ENCODE measurements at places on chromosomes 7 and 10. TPM values are rescaled to one million over a fixed set of nuclear protein-coding genes. Genes with fewer than 3 reads are reported as not detected.

IFIT1 gene
- 0.39 TPM for total RNA-seq

TMEM225B gene
- total RNA-seq: 0.55 TPM

DNA sequence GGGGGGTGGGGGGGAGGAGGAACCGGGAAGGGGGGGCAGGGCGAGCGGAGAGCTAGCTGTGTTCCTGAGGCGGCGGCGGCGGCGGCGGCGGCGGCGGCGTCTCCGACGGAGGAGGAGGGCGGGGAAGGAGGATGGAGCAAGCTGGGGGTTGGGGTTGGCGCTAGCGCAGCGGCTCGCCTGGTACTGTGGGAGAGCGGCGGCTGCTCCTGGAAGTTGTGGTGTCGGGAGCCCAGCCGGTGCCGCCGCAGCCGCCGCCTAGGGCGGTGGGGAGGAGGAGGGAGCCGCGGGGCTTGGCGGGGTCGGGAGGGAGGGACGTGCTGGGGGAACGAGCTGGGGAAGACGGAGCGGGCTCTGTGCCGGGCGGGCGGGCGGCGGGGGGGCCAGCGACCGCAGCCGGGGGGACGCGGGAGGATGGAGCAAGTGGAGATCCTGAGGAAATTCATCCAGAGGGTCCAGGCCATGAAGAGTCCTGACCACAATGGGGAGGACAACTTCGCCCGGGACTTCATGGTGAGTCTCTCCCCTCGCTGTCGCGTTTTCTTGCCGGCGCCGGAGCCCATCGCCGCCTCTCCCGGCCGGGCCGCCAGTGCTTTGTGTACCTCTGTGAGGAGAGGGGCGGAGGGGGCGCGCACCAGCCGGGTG, at the start of gene PTPN12:
Gene PTPN12 (plus strand): TSS at position 160 of the 642 bp plus-strand sequence. CDS start 252 bp downstream, at position 412.
- peak; percentile 83 for DNase-seq

DNA sequence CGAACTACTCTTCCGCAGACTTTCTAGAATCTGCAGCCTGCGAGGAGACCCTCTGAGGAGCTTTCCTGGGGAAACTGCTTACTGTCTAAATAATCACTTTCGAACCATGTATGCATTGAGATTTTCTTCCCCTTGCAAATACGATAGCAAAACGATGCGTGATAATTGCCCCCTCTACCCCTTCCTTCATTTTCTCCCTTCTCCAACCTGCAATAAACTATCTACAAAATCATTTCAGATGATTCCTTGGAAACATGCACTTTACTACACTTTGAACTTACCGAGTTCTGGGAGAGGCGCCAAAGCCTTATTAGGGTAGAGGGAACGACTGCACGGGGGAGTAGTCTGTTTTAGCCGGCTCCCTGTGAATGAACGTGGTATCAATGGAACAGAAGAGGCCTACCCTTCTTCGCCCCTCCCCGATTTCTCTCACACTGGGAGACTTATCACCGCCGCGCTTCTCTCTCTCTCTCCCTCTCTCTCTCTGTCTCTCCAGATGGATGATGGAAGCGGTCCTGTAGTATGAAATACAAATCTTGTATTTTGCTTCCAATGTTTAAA, at the start of gene FGFBP3:
Gene FGFBP3 (minus strand): TSS at position 370 of the 561 bp plus-strand sequence. CDS start 517 bp downstream, outside the sequence.
- no peak for DNase-seq

GRCh38 chr7:67608806-67609205, 612.2 kb downstream of the TYW1 start:
- DNase-seq: no peak

GRCh38 chr7:51077316-51077986, 239.2 kb downstream of the COBL start:
- no peak for DNase-seq

GRCh38 chr7:108535744-108536143, 9.8 kb upstream of the PNPLA8 start:
- DNase-seq: no peak

DNA sequence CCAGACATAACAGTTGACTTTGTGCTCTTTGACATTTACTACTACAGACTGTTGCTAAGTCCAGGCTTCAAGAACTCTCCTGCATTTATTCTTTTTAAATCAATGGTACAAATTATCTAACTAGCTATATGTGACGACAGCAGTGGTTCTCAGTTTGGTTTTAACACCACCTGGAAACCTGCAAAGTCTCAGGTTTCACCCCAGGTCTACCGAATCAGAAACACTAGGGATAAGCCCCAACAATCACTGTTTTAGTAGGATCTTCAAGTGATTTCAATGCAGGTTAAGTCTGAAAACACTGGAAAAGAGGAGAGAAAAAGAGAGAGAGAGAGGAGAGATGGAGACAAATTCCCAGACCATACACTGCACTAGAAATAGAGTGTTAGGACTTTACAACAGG, 519.0 kb downstream of the PCDH15 start:
- DNase-seq: no peak

SPDYE17 gene
- not detected for total RNA-seq

SAMD9L gene
- 9.5 TPM for total RNA-seq

SLC13A1 gene
- not detected for total RNA-seq

GRCh38 chr7:114740095-114740494, 181.8 kb upstream of the MDFIC start:
- DNase-seq: no peak

- DNase-seq: no peak
Measured at GRCh38 chr7:135774284-135774683, 25.7 kb upstream of the FAM180A start.

CPA4 gene
- not detected for total RNA-seq

GRCh38 chr10:75377869-75378268, 23.7 kb downstream of the ZNF503 start:
- no peak for DNase-seq

GRCh38 chr7:3083350-3083749, 39.7 kb upstream of the CARD11 start:
- DNase-seq: no peak

OIT3 gene
- not detected for total RNA-seq

DNA sequence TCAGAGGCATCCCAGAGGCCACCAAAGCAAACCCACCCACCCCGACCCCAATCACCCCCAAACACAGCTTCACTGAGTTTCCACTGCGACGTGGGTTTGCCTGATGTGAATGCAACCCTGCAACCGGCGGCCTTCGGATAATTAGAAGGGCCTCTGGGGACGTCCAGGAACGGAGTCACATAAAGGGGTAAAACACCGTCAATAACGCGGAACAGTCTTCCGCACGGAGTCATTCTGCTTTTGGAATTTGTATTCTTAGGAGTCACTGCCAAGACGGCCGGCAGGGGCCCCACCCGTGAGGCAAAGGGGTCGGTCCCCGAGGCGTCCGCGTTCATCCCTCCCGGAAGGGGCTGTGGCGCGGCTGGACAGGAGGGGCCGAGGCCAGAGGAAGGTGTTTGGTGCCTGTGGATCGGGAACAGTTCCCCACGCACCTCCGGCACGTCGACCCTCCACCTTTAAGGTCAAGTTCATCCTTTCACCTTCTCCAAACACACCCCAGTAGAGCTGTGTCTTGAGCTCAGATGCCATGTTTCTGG, 36.7 kb upstream of the PDGFA start:
- no peak for DNase-seq

DNA sequence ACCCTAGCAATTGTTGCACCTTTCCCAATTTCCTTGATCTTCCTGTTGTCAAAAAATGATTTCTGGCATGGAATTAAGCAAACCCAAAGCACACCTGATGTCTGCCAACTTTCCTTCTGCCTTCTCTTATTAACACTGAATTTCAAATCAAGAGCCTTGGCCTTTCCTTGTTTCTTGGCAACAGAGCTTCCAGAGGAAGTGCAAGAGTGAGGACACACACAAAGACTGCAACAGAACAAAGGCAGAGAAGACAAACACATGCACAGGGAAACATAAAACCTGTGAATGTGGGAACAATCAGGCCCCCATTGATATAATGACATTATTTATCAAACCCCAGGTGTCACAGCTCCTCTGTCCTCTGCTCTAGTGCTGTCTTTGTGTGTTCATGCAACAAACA, 73.0 kb upstream of the IL6 start:
- DNase-seq: no peak

MBL2 gene
- total RNA-seq: not detected

DNA sequence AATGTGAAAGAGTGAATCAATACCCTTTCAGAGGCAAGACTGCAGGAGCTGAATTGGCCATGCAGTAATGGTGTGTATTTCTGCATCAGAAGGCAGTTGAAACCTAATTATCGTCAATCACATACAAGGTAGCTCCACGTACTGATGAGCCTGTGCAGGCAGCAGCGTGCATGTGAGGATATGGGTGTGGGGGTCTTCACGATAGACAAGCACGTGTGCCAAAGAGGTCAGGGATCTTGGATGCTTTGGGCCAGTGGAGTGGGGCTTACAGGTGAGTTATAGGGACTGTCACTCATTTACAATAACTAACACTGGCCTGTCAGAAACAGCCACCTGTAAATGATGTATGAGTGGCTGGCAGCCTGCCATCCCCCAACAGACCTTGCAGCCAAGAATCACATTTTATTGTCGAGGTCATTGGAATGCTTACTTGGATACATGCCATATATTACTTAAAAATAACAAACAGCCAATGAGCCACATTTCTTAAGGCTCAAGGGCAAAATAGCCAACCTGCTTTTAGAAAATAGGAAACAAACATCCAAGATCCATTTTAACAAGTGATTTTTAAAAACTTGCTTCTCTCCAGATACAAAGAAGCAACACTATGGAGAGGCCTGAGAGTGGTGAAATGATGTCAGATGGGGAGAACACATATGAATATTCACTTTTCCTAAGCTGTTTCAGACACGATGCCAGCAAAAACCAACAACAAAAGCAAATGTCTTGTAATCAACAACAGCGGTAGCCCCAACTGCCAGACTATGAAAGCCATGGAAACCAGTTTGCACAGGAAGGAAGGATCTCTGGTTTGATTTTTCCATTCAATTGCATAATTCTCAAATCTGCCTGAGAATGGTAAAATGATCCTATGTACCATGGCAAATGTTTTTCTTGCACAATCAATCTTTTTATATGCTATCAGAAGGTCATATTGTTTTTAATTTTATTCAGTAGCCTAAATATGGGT, 210.7 kb downstream of the SKAP2 start:
- no peak for DNase-seq

DNA sequence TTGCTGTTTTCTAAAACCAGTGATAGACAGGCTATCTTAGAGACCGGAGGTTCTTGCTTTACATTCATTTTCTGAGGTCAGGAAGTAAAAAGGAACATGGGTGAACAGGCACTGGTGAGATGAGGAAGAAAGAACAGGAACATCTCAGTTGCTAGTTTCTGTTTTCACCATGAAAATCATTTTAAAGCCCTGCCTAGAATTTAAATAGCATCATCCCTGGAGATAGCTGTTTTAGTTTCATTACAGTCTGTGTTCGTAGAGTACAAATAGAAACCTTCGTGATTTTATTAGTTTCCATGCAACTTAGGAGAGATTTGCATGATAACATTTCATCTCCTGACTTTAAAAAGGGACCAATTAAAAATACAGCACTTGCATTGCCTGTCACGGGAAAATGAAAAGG, 14.7 kb downstream of the KCNMA1 start:
- DNase-seq: no peak

GRCh38 chr7:16891338-16891737, 9.6 kb upstream of the AGR3 start:
- no peak for DNase-seq

GRCh38 chr7:73742338-73742752, 3.7 kb upstream of the ABHD11 start:
- no peak for DNase-seq

HOXA2 gene
- total RNA-seq: not detected

DNA sequence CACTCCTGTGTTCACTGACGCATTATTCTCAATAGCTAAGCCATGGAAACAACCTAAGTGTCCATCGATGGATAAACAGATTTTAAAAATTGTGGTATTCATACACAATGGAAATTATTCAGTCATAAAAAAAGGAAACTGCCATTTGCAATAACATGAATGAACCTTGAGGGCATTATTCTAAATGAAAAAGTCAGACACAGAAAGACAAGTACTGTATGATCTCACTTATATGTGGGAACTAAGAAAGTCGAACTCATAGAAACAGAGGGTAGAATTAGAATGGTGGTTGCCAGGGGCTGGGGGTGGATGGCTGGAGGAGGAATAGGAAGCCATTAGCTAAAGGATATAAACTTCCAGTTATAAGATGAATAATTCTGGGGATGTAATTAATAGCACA, 71.8 kb downstream of the JAZF1 start:
- no peak for DNase-seq

DNA sequence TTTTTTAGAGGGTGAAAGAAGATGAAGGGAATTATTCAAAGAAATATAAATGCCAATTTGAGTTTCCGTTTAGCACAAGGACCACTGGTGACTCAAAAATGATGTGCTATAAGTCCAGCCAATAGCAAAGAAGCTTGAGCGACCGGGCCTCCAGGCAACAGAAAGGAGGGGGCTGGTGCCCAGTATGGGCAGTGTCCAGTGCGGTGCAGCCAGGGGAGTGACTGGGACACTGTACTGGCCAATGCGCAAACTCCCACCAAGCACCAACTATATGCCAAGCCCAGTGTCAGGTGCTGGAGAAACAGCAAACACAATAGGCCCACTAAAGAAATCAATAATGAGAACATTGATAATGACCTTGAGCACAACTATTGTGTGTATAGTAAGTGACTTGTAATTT, 10.2 kb upstream of the OPALIN start:
- no peak for DNase-seq

DNA sequence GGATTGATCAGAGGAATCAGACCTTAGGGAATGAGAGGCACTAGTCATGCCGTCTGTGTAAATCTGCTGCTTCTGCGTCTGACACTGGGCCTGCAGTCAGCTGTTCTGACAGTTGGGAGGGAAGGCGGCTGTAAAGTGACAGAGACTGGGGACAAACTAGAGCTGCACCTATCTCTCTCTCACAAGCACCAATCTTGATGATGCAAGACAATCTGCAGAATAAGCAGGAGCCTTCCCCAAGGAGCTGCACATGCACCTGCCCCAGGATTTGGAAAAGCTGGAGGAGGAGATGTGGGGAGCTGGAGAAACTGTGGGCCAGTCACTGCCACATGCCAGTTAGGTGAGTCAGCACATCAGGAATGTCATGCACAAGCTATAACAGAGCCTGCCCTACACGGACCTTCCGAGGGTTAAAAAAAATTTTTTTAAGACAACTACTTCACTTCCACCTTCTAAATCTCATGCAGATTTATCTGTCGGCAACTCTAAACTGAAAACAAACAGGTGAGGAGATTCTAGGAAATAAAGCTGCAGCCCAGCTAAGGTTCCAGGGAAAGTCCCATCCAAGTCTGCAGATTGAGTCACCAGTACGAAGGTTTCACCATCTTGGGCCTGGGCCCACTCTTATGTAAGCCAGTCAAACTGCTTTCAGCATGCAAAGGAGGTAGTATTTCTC, 39.2 kb downstream of the ENO4 start:
- no peak for DNase-seq

ALOX5 gene
- total RNA-seq: 0.77 TPM

- peak; percentile 53 for DNase-seq
Measured at GRCh38 chr7:17706734-17707133, 233.6 kb downstream of the SNX13 start.

CDC14C gene
- total RNA-seq: not detected

C10orf143 gene
- 5.7 TPM for total RNA-seq

CLRN3 gene
- total RNA-seq: not detected

Data from CD8-positive, alpha-beta memory T cell (primary cell).